ENCODE measurements at places on chromosomes 4 and X.
A peak's percentile ranks its signal among the peaks of the same experiment; 100 is the strongest.

DNA sequence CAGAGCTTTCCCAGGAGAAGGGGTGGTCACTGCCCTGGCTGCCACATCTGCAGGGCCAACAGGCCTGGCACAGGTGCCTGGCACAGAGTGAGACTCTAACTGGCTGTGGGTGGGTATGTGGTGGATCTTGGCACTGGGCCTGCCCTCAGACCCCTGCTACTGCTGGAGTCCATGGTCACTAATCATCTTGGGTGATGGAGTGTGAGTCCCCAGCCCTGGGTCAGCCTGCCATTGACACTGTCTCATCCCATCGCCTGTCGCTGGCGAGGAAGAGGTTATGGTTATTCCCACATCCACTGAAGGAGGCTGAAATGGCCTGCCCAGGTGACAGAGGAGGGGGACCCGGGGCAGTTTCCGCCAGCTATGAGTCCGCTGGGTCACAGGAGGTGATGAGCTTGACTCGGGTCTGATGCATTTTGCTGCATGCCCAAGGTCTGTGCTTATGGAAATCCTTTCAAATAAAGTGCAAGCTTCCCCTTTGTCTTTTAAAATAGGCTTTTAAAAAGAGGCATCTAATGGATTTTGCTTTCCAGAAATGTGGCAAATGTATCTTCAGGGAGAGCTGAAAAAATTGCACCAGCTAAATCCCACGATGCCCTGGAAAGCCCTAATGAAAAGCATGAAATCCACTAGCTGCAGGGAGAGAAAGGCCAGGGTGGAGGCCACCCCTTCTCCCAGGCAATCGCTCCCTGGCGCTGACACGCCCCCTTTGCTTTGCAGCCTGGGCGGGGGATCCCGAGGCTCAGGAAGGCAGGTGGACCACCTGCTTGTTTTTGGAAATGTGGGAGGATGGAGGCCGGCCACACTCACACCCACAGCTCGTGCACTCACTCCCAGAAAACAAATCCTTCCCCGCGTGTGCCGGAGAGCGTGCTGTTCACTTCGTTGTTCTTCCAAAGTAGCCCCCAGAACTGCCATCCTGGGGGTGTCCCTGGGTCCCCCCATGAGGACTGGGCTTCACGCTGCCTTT is 54.9 kb downstream of the ABLIM2 start:
- no peak for DNase-seq

GRCh38 chrX:150449313-150449712 is 86.2 kb downstream of the MAMLD1 start:
- no peak for DNase-seq

- no peak for DNase-seq
Measured at GRCh38 chr4:158170691-158171561, 1.9 kb downstream of the GASK1B start.

GRCh38 chr4:61666244-61666643 is 466.1 kb downstream of the ADGRL3 start:
- DNase-seq: no peak

- DNase-seq: peak; percentile 73
Measured at GRCh38 chr4:176383273-176384077, 63.7 kb downstream of the SPCS3 start.

GRCh38 chrX:23901060-23901459 is 6.7 kb downstream of the APOO start:
- DNase-seq: peak; percentile 47

GRCh38 chr4:53376900-53377299 is 541 bp upstream of the FIP1L1 start:
- no peak for DNase-seq

GRCh38 chr4:159160242-159160641 is 57.4 kb downstream of the RAPGEF2 start:
- DNase-seq: no peak

DNA sequence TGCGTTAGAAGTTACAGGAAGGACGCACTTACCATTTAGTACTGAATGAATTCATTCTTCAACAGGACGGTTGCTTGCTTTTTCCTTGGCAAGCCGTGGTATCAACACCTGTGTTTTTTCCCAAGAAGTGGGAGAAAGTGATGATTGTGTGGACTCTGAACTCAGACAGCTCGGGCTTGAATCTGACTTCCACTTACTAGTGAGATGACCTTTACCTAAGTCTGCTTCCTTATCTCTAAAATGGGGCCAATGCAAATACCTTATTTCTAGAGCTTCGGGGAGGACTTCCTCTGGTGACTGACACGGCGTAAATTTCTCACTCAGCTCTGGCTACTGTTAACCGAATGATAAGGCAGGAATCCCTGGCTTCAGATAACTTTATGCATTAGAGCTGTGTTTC is 146.8 kb upstream of the RBPJ start:
- DNase-seq: no peak

DNA sequence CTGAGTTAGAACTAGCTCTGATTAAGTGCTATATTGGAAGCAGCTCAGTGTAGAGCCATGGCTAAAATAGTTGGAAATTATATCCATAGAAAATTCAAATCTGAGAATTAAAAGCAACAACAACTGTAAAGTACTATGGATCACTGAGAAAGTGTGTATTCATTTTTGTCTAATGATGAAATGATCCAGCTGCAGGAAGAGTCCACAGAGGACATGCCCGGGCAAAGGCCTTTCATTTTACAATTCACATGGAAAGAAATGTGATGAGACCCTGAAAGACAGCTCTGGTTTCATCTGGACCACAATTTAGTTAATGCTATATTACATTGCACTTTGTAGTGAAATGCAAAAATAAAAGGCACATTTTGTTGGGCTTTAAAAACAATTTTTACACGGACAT is 196.8 kb upstream of the FAT1 start:
- DNase-seq: peak; percentile 52

GRCh38 chr4:101224358-101225218 is 122.7 kb downstream of the PPP3CA start:
- DNase-seq: no peak

- DNase-seq: peak; percentile 20
Measured at GRCh38 chr4:184250795-184251669, 33.4 kb upstream of the ENPP6 start.

- no peak for DNase-seq
Measured at GRCh38 chr4:23887989-23888388, 1.9 kb downstream of the PPARGC1A start.

Measured in brain microvascular endothelial cell (primary cell).